Activated CD8-positive, alpha-beta T cell treated with anti-CD3 and anti-CD28 coated beads for 36 hours (primary cell): ENCODE measurements at places on chromosomes 7 and 10. TPM values are rescaled to one million over a fixed set of nuclear protein-coding genes. Genes with fewer than 3 reads are reported as not detected.

DNA sequence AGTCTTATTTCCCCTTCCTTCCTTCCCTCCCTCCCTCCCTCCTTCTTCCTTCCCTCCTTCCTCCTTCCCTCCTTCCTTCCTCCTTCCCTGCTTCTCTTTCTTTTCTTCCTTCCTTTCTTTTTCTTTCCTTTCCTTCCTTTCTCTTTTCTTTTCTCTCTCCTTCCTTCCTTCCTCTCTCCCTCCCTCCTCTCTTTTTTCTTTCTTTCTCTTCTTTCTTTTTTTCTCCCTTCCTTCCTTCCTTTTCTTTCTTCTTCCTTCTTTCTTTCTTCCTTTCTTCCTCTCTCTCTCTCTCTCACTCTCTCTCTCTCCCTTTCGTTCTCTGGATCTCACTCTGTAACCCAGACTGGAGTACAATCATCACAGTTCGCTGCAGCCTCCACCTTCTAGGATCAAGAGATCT is 6.2 kb downstream of the TMEM130 start:
- no peak for DNase-seq

DNA sequence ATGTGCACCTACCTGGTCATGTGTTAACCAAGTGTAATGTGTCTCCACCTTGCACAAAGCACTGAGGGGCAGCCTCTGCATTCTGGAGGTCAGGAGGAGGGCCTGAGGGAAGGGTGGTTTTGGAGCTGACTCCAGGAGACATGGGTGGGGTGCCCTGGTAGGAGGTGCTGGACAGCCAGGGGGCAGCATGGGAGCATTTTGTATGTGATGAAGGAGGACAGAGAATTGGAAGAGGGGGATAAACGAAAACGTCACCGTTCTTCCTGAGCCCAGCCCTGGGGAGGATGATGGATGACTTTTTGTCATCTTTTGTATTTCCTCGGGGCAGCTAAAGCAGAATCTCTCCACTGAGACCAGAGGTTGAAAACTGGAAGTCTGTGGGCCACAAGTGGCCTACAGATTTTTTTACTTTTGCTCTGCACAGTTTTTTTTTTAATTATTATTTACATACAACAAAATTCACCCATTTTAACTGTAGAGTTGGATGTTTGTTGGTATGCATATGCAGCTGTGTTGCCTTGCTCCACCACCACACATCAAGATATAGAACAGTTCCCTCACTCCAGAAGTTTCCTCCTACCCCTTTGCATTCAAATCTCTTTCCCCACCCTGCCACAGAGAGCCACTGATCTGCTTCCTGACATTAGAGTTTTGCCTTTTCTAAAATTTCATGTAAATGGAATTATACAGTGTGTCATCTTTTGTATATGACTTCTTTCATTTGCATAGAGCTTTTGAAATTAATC is 242.5 kb downstream of the VTI1A start:
- peak; percentile 14 for DNase-seq

GRCh38 chr10:14507176-14507575 is 176.5 kb upstream of the FRMD4A start:
- DNase-seq = peak; percentile 40

DNA sequence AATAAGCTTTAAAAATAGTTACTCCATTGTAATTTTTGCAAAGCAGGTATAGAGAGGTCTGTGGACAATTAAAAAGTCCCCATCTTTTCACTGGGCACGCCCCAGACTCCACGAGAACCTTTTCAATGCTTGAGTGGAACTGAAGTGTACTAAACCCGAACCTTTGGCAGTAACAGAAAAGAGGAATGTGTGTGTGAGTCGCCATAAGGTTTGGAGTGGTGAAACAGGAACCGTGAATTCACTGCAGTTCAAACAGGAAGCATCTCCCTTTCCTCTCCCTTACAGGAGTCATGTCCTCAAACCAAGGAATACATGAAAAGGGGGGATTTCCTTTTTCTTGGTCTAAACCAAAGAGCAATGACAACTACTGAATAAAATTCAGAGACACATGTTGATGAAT is 23.2 kb downstream of the NDUFB2 start:
- no peak for DNase-seq

The LBX1 gene
- total RNA-seq = not detected

The NPFFR1 gene
- not detected for total RNA-seq
